Posterior vena cava (tissue), 2 donors: ENCODE measurements at places on chromosomes 5 and 9. TPM values are rescaled to one million over a fixed set of nuclear protein-coding genes. Genes with fewer than 3 reads are reported as not detected.
A peak's percentile ranks its signal among the peaks of the same experiment; 100 is the strongest.

The LCN9 gene
- total RNA-seq, result not detected

DNA sequence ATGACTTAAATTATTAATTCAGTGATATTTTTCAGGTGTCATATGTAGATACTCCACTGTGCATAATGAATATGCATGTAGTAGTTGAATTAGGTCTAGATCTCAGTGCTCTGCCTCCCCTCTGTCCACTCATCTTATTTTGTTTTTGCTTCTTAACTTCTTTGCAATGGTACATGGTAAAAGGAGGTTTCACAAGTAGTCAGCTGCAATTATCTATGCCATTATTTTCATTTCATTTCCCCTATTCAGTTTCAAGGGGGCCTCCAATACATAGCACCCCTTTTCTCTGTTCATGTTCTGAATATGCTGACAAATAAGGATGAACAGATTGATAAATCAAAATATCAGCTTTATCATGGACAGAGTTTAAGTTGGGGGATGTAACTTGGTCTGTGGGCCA is 511.6 kb upstream of the ZNF608 start:
- DNase-seq, result no peak

The TMCO6 gene
- total RNA-seq, result 6.6 TPM

- DNase-seq, result no peak
These were observed 4.2 kb downstream of the SMC5 start for GRCh38 chr9:70262948-70263347.

- no peak for DNase-seq
These were observed 68.2 kb upstream of the APC start for GRCh38 chr5:112669328-112669963.

The HTR4 gene
- 0.33 TPM for total RNA-seq

GRCh38 chr5:103467831-103468230 is 94.8 kb downstream of the NUDT12 start:
- DNase-seq, result no peak

DNA sequence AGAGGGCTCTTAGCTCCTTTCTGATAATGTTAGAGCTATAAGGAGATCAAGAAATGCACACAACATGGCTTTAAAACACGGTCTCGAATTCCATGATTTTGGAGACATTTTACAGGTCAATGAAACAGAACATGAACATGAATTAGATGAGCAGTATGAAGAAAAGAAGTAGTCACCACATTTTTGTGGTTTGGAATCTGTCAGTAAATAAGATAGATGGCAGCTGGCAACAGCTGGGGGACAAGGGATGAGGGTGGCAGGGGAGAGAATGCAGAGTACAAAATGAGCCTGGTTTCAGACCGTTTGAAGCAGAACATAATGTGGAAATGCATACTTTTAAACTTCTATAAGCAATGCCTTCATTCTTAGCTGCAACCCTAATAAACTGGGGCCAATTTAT is 107.1 kb downstream of the OXCT1 start:
- no peak for DNase-seq

The PCDHA5 gene
- 0.14 TPM for total RNA-seq

DNA sequence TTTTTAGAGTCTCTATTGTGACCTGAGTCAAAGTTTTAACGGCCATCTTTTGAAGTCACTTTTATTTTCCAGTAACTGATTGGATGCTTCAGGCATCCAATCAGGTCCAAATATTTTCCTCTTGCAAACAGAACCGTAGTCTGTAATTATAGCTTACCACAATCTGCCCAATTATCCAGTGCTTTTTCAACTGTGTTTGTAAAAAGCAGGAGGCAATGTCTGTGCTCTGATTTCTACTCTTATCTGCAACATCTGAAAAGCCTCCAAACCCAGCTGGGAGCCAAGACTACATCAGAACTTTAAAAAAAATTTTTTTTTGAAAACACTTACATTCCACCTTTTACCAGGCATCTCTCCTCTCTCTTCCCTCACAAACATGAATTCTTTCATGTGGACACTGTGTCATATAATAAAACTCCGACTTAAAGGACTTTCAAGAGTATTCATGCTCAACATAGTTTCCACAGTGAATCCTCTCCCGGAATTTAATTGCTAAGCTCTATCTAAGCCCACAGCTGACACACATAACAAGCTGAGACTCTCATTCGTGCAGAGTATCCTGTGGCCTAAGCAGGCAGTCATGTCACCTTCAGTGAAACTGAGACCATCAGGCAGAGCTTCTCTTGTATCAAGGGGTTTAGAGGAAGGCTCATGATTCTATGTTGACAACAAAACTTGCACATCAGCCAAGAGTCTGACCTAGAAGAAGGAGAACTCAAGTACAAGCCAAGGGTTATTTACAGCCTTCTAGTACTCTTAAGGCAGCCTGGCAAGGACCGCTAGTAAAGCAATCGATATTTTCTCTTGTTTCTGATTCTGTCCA is 272.7 kb downstream of the TLE1 start:
- no peak for DNase-seq

- DNase-seq, result no peak
These were observed 48.4 kb upstream of the APC start for GRCh38 chr5:112689155-112689909.

GRCh38 chr9:89497257-89497963 is 503 bp downstream of the SEMA4D start:
- no peak for DNase-seq

The CRB2 gene
- not detected for total RNA-seq

- no peak for DNase-seq
These were observed 153.8 kb downstream of the HCN1 start for GRCh38 chr5:45542421-45542820.

GRCh38 chr5:72166070-72166979 is 59.0 kb downstream of the MAP1B start:
- peak; percentile 85 for DNase-seq
